Stimulated activated CD4-positive, alpha-beta T cell treated with anti-CD3 and anti-CD28 coated beads, Interleukin-12 subunit alpha, Interleukin-12 subunit beta, amount 100 ng/mL, for 4 hours (primary cell): ENCODE measurements at places on chromosomes 4 and X.

DNA sequence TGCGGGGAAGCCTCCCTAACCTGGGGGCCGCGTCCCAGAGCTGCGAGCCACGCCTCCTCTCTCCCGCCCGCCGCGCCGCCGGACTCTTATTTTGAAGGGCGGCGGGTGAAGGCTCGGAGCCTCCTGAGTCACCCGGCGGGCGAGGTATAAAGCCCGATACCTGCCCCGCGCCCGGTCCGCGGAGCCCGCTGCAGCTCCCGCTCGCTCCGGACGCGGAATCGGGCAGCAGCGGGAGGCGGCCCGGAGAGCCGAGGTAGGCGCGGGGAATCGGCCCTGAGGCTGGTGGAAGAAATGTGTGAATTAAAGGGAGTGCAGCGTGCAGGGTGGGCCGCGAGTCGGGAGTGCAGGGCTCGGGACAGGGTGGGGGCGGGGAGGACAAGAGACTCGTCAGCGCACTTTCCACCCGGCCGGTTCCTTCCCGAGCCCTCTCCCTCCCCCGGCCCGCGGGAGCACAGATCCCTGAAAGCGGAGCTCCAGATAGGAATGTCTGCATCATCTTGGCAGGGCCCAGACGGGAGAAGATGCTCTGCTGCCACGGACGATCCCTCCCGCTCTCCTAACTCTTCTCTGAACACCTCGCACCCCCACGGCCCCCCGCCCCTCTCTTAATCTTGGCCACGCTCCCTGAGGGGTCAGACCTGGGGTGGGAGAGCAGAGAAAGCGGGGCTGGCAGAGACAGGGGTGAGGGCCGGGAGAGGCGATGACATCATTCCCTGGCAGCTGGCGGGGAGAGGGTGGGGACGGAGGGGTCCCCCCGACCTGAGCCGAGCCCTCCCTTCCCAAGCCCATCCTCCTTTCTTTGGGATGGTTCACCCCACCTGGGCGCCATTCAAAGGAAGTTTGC lies 177.9 kb downstream of the CBR4 start:
- peak; percentile 61 for DNase-seq

DNA sequence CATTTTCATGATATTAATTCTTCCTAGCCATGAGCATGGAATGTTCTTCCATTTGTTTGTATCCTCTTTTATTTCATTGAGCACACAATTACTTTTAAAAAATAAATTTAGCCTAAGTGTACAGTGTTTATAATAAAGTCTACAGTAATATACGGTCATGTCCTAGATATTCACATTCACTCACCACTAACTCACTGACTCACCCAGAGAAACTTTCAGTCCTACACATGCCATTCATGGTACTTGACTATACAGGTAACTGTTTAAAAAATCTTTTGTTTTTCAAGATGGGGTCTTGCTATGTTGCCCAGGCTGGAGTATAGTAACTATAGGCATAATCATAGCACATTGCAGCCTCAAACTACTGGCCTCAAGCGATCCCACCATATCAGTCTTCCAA lies 348.1 kb downstream of the RAPGEF2 start:
- no peak for DNase-seq

GRCh38 chr4:3225071-3225850 lies 23.7 kb upstream of the MSANTD1 start:
- no peak for DNase-seq

DNA sequence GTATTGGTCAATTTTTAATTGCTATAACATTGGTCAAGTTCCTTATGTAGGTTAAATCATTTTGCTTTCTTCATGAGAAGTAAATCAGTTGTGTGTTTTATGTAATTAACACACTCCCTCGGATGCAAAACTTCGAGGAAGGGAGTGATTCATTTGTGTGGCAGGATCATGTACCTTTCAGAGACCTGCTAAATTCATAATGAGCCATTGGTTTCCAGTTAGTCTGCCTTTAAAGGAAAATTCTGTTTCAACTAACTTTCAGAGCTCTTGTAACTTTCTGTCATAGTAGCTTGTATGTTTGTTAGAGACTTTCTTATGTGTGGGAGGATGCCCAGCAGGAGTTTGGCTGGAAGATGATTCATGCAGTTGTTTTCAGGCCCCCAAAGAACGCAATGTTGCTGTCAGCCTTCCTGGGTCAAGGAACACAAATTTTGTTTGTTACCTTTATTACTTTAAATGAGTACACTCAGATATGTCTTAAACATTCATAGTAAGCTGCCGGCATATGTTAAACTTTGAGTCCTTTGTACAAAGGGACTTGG lies 72.1 kb downstream of the GPR101 start:
- DNase-seq, result no peak

- no peak for DNase-seq
Measured at GRCh38 chr4:171067422-171067821, 745.8 kb upstream of the GALNTL6 start.

DNA sequence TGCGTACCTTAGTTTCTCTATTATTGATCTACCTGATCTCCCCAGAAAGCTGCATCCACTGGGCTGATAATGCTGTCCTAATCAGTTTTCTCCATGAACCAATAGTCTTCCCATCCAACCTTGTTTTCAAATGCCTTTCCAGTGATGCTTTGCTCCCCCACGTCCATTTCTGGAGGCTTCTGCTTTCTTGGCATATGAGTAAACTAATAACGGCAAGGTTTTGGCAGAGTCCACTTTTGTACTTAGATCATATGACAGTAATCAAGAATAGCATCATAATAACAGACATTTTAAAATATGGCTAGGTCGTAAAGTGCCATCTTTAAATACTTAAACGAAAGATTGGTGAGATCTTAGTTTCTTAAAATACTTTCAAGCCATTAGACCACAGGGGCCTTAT lies 38.4 kb upstream of the FAM9B start:
- no peak for DNase-seq

DNA sequence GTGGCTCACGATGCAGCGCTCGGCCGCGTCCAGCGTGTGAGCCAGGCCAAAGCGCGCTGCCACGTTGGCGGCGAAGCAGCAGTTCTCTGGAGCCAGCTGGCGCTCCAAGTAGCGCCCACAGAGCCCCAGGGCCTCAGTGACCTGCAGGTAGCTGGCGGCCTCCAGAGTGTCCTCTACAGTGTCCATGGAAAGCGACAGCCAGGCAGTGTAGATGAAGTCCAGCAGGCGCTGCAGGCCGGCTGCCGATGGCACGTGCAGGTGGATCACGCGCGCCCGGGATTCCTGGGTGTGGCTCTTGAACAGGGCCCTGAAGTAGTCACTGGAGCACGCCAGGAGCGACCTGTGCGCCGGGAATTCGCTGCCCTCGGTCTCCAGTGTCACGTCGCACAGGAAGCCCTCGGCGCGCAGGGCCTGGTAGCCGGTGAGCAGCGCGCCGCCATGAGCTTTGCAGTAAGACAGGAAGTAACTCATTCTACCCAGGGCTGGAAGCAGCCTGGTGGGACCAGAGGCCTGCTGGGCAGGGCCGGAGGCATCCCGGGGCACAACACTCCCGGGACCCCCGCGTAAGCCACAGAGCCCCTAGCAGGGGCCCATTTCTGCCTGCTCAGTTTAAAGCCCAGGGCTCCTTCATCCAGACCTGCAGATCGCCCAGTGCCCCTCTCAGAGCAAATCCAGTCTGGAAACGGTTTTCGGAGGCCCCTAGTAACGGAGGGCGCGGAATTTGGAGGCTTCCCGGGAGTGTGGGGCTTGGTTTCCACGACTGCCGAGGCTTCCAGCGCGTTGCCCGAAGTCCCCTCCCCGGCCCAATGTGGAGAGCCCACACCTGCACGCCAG lies 595 bp downstream of the KLHL34 start:
- no peak for DNase-seq

GRCh38 chr4:147753047-147753446 lies 21.2 kb downstream of the ARHGAP10 start:
- no peak for DNase-seq

GRCh38 chr4:12118651-12119213 lies 690.0 kb upstream of the HS3ST1 start:
- no peak for DNase-seq

DNA sequence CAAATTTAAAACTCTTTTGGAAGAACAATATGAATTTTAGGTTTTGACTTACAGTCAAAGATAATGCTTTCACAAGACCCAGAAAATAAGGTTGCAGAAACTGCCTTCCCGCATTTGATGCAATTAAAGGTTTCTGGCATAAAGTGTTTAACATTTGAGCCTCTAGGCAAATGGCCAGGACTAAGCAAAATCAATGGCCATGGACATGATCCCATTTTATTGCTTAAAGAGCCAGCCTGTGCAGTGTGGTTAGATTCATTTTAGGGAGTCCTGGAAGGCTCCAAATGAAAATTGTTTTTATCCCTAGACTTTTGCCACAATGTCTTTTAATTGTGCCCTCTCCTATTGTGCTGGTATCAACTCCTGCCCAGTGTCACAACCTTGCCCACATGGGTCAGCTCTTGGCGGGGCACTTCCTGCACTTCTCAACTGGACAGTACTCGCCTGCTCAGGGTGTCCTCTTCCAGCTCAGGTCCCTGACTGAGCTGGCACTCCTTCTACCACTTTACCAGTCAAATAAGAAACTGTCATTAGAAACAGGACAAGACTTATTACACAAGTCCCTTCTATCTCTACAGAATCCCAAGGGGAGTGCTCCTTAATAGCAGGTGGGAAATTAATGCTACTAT lies 208.4 kb upstream of the NPY2R start:
- DNase-seq, result no peak

GRCh38 chr4:32879913-32880312 lies 2159.7 kb downstream of the PCDH7 start:
- DNase-seq, result no peak

DNA sequence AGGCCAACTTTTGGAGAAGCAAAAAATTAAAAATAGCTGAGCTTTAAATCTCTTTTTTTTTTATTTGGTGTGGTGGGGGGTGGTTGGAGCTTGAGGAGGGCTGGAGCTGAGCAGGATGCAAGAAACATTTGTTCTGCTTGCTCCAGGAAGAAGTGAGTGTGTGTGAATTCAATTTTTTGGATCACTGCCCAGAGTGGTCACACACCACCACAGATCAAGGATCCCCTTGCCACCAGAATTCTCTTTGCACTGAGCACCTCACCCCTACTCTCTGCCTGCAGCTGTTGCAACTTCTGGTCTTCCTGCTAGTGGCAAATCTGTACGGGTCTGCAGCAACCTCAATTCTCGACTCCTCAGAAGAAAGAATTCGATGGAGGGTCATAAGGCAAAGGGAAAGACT lies 19.9 kb upstream of the PLP1 start:
- DNase-seq, result no peak

GRCh38 chrX:100379388-100379986 lies 30.6 kb downstream of the PCDH19 start:
- no peak for DNase-seq

- DNase-seq, result no peak
Measured at GRCh38 chrX:5674036-5674435, 554.6 kb downstream of the NLGN4X start.

- DNase-seq, result no peak
Measured at GRCh38 chr4:16617011-16617410, 281.4 kb downstream of the LDB2 start.

GRCh38 chr4:121685257-121685656 lies 11.5 kb downstream of the ANXA5 start:
- DNase-seq, result no peak

DNA sequence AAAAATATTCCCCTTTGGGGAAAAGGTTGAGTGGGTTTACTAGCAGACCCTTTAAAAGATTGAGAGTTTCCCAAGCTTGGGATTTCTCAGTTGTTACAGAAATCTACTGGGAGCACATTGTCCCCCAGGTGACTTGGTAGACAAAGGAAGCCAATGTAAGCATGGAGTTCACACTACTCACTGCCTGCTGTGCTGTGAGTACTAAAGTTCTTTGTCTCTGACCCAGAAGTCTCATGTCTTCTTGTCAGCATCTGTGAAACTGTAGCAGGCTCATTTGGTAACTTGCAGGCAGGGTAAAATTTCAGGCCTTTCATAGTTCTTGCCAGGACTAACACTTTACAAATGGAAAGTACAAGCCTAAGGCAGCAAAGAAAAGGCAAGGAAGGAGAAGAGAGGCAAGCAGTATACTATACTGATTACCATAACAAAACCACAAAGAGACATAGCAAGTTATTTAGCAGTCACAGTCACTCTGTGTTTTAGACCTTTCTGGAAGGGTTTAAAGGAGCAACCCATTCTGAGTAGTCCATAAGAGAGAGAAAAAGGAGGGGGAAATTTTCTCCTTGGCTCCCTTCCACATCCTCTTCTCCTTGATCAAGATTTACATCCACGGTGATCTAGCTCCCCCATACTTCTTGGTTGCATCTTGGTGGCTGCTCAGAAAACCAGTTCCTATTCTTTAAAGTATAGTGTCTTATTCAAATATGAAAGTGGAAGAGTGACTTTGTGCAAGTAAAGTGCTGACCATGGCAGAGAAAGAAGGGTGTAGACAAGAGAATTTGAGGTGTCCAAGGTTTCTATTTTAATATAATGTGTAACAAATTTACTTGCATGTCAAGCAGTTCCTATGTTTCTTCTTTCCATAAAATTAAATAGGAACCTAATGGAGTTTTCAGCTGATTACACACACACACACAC lies 160.0 kb upstream of the PDE5A start:
- no peak for DNase-seq

DNA sequence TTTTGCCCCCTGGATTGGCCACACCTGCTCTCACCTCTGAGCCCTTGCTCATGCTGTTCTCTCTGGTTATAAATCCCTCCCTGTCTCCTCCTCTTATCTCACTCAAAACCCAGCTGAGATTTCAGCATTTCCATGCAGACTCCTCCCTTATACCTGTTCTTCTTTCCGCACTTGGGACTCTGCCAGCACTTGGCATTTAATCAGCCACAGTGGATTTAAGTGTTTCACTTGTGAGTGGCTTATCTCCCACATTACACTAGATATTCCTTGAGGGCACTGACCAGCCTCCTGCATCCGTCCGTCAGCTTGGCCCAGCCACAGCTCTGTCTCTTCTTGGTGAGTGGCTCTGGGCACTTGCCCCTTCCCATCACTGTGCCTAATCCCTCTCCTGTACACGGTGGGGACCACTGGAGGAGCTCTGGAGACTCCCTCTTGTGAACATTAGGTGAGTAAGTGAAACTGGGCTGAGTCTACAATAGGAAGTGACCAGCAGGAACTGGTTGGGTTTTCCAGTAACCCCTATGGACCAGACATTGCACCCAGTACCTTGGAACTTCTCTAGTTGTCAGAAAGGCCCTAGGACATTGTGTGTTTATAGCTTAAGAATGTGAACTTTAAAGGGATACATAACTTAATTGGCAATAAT lies 19.9 kb downstream of the FGFBP1 start:
- DNase-seq, result no peak

- no peak for DNase-seq
Measured at GRCh38 chr4:154314248-154314647, 177.4 kb downstream of the DCHS2 start.

GRCh38 chr4:57443308-57443707 lies 333.1 kb upstream of the IGFBP7 start:
- no peak for DNase-seq

- DNase-seq, result no peak
Measured at GRCh38 chr4:126748736-126749135, 884.0 kb upstream of the INTU start.
